ENCODE measurements at places on chromosomes 2 and 18.

DNA sequence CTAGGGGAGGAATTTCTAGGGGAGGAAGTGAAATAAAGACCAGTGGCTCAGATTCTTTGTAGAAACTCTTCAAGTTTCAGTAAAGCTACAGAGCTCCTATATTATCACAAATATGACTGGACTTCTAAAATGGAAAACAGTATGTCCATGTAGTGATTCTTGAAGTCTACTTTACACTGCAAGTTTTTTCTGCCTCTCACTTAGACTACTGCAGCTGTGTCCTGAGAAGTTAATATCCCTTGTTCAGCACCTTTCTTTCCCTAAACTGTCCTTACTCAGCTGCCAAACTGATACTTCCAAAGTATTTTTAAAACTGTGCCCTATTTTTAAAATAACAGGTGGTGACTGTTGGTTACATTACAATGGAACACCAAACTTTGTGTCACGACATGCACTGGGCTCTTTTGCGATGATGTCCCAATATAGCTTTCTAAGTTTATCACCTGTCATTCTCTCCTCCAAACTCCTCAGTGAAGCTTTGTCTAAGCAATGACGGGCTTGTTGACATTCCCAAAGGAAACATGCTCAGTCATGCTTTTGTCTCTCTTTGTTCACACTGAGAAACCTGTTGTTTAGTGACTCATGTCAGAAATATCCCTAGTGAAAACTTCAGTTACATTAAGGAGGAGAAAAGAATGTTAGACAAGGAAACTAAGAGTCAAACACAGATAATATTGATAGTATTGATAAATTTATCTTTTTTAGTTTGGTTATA, 341.1 kb downstream of the ARL6IP6 start:
- DNase-seq = no peak

DNA sequence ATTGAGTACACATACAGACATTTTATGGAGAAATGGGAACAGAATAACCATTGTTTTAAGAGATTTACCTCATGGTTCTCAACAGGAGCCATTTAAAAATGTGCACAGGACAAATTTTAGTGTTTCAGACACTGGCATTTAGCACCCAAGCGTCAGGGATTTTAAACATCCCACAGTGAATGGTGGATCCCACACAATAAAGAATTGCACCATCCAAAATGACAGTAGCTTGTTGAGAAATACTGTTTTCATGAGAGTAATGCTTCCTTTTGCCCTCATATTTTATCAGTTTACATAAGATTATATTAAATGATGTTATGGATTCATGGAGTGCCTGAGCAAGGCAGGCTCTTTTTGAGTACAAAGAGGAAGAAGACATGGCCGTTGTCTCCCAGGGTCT, 54.0 kb downstream of the MFSD6 start:
- no peak for DNase-seq

DNA sequence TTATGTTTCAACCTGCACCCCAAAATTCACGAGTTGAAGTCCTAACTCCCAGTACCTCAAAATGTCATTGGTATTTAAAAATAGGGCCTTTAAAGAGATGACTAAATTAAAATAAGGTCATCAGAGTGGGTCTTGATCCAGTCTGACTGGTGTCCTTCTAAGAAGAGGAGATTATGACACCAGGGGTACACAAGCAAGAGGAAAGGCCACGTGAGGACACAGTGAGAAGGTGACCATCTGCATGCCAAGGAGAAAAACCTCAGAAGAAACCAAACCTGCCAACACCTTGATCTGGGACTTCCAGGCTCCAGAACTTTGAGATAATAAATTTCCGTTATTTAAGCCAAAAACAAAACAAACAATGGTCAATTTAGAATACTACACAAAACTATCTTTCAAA, 22.6 kb downstream of the ROCK2 start:
- DNase-seq = no peak

- peak; percentile 71 for DNase-seq
Observed at GRCh38 chr2:102050854-102051391, 59.2 kb downstream of the IL1R2 start.

DNA sequence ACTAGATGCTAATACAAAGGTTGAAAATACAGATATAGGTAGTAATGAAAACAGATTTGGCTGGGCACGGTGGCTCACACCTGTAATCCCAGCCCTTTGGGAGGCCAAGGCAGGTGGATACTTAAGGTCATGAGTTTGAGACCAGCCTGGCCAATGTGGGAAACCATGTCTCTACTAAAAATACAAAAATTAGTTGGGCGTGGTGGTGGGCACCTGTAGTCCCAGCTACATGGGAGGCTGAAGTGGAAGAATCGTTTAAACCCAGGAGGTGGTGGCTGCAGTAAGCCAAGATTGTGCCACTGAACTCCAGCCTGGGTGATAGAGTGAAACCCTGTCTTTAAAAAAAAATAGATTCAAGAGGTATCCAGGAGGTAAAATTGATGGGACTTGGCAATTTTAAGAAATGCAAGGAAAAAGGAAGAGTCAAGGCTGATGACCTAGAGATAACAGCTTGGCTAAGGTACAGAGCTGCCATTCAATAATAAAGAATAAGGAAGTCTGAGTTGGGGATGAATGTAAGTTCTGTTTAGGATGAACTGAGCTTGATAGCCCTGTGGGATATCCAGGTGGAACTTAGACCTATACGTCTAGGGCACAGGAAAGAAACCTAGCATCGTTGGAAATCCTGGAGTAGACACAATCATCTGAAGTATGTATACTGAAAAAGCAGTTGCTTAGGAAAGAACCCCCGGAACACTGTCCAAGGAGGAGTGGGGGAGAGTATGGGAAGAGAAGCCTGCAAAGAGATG, 9.1 kb downstream of the MAT2A start:
- no peak for DNase-seq

DNA sequence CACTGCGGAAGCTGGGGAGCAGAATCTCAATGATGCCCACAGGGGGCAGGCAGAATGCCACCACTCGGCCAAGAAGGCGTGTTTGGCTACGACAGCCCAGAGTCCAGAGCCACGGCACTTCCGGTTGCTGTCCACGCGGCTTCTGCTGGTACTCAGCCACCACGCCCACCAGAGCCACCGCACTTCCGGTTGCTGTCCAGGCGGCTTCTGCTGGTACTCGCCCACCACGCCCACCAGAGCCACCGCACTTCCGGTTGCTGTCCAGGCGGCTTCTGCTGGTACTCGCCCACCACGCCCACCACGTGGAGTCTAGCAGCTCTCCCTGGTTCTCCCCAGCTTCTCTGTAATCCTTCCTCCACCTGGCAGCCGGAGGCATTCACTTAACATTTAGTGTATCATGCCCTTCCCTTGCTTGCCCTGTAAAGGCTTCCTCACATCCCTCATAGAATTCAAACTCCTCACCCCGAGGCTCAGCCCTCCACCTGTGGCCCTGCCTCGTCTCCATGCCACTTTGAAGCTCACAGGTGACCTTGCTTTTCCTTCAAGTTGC, 40.1 kb upstream of the APCDD1 start:
- no peak for DNase-seq

- DNase-seq = peak; percentile 41
Observed at GRCh38 chr2:203636588-203637470, 69.6 kb upstream of the CD28 start.

DNA sequence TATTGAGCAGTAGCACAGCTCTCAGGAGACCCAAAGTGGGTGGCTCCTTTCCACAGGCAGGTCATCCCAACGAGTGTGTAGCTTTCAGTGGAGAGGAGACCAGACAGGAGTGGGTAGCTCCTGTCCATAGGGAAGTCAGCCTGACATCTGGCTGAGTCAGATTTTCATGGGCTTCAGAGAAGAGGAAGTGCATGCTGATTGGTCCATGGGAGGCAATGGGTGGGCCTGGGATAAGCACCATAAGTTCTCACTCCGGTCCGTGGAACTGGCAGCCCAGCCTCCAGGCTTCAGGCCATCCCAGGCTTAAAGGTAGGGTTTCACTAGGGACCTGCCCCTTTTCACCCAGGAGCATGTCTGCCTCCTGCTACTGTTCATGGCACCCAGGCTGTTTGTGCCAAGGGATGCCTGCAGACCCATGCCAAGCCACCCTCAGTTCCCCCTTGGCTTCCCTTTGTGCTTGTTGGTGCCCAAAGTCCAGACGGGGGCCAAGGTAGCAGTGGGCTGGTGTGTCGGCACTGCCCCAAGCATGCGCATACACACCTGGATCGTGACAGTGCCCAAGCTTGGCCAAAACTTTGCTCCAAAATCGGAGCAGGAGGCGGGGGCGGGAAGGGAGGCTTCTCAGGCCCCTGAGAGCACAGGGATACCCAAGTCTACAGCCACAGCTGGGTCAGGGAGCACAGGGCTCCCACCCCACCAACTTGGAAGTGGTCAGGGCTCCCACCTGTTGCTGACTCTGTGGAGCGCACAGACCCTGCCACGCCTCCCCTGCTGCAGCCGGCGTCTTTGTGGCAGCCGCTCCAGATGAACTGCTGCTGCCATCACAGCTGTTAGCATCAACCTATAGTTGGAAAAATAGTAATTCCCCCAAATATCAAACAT, 26.4 kb downstream of the MARCHF7 start:
- DNase-seq = no peak

DNA sequence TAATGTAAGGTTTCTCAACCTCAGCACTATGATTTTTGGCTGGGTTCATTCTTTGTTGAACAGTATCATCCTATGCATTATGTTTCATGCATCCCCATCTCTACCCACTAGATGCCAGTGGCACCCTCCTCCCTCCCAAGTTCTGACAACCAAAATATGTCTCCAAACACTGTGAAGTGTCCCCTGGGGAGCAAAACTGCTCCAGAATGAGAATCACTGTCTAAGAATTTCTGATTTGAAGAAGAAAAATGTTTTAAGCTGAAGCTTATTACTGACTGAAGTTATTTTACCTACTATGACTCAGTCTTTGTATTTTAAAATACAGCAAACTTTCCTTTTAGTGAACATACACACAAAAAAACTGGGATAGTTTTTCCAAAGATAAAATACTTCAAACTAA, 3.4 kb downstream of the THADA start:
- DNase-seq = no peak

DNA sequence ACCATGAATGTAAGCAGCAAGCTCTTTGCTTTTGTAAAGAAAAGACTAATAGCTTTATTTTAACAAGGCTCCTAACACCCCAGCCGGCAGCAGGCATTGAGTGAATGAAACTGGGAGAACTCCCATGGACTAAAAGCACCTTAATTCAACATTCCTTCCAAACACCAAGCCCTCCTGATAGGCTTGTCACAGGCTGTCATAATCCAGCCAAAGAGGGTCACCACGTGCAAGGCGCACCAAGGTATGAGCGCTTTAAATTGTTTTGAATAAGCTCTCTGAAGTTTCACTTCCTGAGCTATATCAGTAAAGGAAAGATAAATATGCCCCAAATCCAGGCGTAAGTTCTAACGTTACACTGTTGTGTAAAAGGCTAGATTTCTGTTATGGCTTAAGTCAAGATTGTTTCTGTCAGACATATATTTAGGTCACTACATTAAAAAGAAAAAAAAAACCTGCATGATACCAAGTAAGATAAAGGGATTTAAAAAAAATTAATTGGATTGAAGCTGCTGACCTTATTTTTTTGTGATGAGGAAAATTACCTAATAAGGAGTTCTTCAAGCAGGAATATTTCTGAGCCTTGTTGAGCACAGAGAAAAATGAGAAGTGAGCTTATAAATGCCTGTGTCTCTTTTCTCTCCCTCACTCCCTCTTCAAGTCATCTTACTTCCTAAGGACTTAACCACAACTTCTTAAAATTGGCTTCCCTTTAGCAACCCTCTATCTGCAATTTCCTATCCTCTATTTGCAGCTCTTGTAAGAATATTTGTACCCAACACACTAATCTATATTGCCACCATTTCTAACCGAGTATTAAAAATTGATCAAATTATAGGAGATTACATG, 136.1 kb upstream of the NRP2 start:
- DNase-seq = no peak

DNA sequence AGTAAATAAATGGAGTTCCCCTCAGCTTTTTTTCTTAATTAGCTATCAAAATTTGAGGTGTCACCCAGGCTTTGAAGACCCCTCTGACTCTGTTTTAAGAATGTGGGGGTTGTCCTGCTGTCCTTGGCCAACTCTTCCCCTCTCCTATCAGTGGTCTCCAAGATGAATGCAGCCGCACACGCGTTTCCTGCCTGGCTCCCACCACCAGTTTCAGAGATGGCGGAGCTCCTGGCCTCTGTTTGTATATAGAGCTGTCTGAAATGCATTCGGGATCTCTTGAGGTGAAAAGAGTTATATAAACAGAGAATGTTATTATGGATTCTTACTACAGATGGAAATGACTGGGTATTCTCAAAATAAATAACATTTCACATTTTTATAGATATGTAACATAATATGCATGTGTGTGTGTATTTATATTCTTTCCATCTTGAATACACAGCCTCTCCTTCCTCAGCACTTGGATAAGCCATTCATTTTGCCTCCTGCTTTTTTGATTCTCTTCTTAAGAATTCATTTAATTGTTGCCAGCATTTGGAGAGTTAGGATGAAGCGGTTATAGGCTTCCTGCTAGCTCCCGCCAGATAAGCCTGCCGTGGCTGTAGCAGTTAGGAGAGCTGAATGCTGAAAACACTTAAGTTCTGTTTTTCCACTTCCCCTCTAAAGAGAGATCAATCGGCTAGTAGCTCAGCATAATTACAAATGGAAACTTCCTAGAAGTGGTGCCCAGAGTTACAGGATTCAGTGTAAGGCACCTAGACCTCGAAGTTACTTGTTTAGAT, 659.3 kb upstream of the FANCL start:
- DNase-seq = no peak

GRCh38 chr18:33937270-33937816, 287.4 kb downstream of the NOL4 start:
- no peak for DNase-seq

GRCh38 chr2:27117995-27118524, 868 bp downstream of the CGREF1 start:
- DNase-seq = no peak

GRCh38 chr2:37287966-37288365, 36.7 kb downstream of the PRKD3 start:
- no peak for DNase-seq

DNA sequence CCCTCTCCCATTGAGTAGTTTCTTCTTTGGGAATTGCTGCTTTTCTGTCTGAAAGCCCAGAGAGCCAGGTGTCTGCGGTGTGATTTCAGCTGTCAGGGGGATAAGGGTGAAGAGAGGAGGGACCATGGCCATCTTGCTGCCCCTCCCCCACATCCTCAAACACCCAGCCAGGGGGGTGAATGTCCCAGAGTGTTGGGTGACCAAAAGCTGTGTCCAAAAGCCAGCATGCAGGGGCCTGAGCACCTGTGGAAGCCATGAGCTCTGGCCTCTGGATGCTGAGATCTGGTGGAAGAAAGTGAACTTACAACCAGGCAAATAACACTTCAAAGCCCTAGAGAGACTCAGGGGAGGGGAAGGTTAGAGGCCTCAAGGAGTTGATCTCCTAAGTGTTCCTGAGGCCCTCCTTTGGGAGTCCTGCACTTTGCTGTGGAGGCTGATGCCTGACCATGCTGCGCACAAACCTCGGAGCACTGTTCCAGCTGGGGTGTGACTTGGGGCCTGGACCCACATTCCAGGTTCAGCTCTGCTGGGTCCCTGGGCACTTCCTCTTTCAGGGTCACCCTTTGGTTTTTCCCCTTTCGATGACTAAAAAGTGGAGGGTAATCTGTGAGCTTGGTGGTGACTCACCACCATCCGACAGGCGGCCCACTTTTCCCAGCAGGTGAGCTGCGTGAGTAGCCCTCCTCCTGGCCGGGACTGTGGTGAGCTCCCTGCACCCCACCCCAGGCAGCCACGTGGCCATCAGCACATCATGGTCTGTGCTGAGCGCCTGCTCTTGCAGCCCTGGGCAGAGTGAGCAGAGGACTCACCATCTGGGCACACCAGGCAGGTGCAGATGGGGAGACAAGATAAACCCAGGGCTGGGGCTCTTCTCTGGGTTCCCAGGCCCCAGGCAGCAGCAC, 66.8 kb upstream of the FOSL2 start:
- no peak for DNase-seq

- DNase-seq = no peak
Observed at GRCh38 chr2:97763176-97763845, 49.9 kb downstream of the ZAP70 start.

GRCh38 chr2:217934321-217935131, 68.3 kb downstream of the TNS1 start:
- DNase-seq = peak; percentile 60

All from transverse colon (tissue), 4 donors.